Skeletal muscle cell (primary cell): ENCODE measurements at places on chromosomes 11 and 22.

DNA sequence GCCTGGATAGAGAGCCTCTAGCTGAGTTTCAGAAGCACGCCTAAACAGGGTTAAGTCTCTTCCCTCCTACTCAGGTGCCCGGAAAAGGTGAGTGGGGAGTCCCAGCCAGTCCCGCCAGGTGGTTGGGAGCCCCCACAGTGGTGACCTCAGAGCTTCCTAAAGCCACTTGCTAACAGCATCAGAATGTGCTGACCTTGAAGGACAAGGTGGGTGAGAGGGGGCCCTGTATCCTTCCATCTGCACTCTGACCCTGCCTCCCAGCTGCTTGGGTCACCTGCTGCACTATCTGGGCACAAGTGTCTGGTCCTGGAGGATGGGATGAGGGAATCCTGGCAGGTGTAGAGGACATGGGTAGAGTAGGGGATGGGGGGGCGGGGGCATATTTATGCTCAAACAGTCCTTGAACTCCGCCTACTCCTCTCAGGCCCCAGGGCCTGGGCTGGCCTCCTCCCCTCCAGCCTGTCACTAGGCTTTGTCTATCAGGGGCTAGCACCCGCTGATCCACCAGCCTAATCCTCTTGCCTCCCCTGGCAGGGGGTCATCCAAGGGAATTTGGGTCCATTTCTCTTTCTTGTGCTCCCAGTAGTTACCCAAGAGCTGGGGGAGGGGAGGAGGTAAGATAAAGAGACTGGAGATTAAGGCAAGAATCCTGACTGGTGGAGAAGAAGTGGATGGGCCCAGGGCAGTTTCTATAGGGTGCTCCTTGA lies 3.4 kb downstream of the USP2 start:
- no peak for DNase-seq

DNA sequence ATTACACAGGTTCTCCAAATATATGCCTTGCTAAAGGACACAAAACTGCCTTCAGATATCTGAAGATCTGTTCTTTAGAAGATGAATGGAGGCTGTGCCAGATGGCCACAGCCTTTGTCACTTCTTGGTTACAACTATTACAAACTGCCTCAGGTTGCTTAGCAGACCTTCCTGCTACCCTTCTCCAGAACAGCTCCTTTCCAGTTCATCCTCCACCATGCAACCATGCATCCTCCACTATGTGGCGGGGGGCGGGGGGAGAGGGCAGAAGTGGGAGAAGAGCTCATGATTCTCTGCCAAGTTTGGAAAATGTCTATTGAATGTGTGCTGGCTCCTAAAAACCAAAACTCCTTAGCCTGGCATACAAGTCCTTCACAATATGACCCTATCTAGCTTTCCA lies 267.5 kb downstream of the TTC28 start:
- DNase-seq, result no peak

DNA sequence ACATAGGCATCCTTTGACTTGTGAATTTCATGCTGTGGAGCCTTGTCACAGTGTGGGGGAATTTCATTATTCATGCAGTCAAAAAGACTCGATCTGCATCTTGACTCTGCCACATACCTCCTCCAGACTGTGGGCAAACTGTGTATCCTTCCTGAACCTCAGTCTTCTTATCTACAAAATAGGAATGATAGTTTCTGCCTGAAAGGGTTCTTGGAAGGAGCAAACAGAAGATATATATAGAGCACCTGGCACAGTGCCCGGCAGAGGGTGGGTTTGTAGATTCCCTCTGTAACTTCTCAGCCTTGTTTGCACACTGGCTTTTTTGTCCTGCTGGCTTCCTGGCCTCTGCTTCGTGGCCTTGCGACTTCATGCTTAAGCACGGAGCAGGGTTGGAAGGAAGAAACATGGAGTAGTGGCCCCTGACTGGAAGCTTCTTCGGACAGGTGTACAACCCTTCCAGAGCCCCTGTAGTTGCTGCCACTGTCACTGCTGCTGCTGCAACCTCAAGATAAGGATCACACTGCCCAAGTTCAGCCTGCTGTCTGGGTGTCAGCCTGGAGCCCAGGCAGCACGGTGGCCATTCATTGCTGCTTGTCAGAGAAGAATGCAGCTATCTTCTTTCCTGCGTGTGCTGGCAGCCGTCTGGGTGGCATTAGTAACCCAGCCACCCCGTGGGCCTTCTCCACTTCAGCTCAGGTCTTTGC lies 106.4 kb downstream of the MICAL2 start:
- DNase-seq, result no peak

GRCh38 chr22:27585141-27585540 lies 216.4 kb downstream of the MN1 start:
- DNase-seq, result no peak

- no peak for DNase-seq
Measured at GRCh38 chr22:20829491-20830134, 29.0 kb downstream of the PI4KA start.

GRCh38 chr22:50008151-50009040 lies 4.2 kb downstream of the IL17REL start:
- no peak for DNase-seq

- DNase-seq, result no peak
Measured at GRCh38 chr22:47044722-47045535, 282.5 kb downstream of the TBC1D22A start.

GRCh38 chr11:96448225-96448624 lies 58.4 kb downstream of the JRKL start:
- DNase-seq, result no peak

DNA sequence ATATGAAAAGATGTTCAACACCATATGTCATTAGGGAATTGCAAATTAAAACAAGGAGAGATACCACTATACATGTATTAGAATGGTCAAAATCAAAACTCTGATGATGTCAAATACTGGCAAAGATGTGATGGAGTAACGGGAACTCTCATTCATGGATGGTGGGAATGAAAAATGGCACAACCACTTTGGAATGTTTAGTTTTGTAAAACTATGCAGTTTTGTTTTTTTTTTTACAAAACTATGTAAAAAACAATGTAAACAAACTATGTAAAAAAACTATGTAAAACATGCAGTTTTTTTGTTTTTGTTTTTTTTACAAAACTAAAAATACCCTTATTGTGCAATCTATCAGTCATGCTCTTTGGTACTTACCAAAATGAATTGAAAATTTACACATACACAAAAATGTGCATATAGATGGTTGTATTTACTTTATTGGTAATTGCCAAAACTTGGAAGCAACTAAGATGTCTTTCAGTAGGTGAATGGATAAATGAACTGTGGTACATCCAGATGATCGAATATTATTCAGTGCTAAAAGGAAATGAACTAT lies 5.0 kb upstream of the USP47 start:
- no peak for DNase-seq

GRCh38 chr11:67272327-67273259 lies 6.3 kb downstream of the GRK2 start:
- DNase-seq, result no peak

DNA sequence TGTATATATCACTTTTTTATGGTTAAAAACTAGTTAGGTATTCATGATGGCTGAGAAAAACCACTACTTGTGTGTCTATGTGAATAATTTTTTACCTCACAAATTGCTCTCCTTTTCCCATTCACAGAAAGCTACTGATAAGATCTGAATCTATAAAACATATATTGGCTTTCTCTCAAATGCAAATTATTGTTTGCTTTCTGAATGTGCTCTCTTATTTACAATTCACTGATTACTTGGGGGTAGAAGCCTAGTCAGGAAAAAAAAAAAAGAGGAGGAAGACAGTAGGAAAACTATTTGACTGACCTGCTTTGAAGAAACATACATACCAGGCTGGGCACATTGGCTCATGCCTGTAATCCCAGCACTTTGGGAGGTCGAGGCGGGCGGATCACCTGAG lies 20.5 kb downstream of the PGM2L1 start:
- DNase-seq, result no peak

DNA sequence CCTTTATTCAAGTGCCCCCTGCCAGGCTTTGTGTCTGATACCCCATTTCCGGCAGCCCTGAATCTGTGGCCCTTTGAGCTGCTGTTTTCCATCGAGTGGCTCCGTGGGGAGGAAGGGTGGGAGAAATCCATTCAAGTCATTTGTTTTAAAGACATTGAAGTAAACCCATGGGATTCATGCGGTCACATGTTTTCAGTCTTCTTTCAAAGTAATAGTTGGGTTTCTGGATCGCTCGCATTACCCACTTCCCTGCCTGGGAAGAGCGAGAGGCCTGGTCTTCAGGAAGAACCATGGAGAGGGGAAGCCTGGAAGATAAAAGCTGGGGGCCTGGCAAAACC lies 14.4 kb downstream of the DAGLA start:
- no peak for DNase-seq

DNA sequence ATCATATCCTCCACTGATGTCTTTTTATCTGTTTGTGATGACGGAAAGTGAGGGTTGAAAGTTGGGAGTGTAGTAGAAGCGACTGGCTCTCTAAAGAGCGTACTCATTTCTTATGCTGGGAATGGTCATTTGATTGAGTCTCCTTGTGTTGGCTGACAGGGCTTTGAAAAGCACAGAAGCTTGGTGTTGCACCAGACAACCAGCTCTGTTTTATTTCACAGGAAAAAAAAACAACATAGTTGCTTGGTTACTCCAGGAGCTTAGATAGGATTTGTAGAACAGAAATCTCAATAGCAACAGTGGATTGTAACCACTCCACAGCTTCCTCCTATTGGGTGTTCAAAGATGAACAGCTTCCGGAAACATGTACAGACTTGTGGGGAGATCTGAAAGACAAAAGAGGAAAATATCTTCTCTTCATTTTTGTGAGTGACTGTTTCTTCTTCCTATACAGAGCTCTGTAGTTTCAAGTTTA lies 2.7 kb downstream of the RBM14 start:
- DNase-seq, result no peak

DNA sequence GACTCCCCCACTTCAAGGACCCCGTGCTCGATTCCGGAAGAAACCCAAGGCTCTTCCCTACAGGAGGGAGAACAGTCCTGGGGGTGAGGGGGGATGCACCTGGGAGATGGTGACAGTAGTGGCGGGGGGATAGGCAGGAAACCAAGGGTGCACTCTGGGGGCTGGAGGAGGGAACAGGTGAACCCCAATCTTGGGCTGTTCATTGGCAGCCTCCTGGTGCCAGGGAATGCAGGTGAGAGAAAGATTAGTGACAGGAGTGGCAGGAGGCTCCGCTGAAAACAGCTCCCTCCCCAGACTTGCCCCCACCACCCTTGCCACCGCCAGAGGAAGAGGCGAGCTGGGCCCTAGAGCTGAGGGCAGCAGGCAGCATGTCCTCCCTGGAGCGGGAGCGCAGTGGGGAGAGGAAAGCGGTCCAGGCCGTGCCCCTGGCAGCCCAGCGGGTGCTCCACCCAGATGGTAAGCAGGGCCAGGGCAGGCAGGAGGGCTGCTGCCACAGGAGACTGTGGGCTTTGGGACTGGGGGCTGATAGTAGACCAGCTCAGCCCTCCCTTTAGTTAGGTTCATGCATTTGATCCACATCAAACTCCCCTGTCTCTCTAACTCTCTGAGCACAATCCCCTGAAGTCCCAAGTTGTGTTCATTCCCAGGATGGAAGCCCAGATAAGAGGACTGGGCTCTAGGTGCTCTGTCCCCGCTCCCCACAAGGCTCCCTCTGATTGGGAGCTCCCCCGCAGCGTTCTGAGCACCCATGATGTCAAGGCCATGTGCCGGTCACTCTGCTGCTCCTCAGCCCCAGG lies 14.5 kb downstream of the ROBO3 start:
- DNase-seq, result no peak

- DNase-seq, result no peak
Measured at GRCh38 chr11:18768472-18768901, 23.1 kb downstream of the PTPN5 start.

GRCh38 chr11:11170352-11171084 lies 182.5 kb downstream of the CSNK2A3 start:
- no peak for DNase-seq

- DNase-seq, result no peak
Measured at GRCh38 chr11:122367809-122368231, 251.8 kb upstream of the BLID start.

- no peak for DNase-seq
Measured at GRCh38 chr11:12285811-12286222, 91.6 kb upstream of the PARVA start.

- no peak for DNase-seq
Measured at GRCh38 chr11:84981301-84981700, 645.8 kb downstream of the DLG2 start.

- DNase-seq, result no peak
Measured at GRCh38 chr11:2837096-2837601, 48.4 kb downstream of the CDKN1C start.

DNA sequence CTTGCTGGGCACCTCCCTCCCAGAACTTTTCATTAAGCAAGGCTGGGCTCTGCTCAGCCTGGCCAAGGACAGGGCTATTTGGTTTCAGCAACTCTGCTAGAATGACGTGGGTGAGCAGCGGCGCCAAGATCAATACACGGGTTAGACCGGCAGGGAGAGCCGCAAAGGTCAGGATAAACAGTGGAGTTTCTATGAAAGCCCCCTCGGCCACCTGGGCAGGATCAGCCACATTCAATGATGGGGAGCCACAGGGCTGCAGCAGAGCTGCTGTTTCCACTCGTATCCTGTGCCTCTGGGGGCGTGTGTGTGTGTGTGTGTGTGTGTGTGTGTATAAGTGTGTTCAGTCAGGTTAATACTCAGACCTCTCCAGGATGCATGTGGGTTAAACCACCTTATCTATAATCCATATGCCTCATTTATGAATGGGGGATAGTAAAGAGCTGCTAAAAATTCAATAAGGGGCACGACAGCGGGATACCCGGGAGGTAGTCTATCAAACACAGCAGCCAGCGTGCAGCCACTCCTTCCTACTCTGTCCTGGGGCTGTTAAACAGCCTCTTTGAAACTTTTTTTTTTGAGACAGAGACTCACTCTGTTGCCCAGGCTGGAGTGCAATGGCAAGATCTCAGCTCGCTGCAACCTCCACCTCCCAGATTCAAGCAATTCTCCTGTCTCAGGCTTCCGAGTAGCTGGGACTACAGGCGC lies 34.8 kb downstream of the MYH9 start:
- peak; percentile 74 for DNase-seq

- no peak for DNase-seq
Measured at GRCh38 chr11:10982704-10983510, 125.1 kb upstream of the ZBED5 start.

DNA sequence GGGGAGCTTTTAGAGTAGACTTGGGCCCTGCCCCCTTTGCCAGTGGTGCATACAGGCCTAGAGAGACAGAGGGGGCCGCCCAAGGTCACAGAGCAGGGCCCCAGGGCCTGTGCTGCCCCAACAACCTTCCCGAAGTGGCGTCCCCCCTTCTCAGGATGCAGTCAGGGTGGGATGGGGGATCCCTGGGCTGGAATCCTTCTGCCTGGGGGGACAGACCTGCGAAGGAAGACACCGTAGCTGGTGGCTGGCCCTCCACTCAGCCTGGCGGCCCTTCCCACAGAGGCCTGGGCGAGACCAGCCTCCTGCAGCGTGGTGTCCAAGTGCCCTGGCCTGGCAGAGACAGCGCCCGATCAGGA lies 14.4 kb upstream of the EHD1 start:
- no peak for DNase-seq

- DNase-seq, result no peak
Measured at GRCh38 chr22:41327124-41327523, 25.8 kb downstream of the ZC3H7B start.

- no peak for DNase-seq
Measured at GRCh38 chr11:103881584-103881983, 154.9 kb upstream of the DDI1 start.

GRCh38 chr11:127624306-127624856 lies 623.8 kb upstream of the KIRREL3 start:
- DNase-seq, result no peak

- no peak for DNase-seq
Measured at GRCh38 chr11:104679258-104679657, 219.0 kb downstream of the CASP12 start.
